ENCODE measurements at places on chromosomes 3 and 15.

- DNase-seq: peak; percentile 85
Measured at GRCh38 chr15:25850154-25851111, 12.7 kb downstream of the ATP10A start.

GRCh38 chr3:104596054-104596453 is 770.7 kb upstream of the ALCAM start:
- DNase-seq: no peak

DNA sequence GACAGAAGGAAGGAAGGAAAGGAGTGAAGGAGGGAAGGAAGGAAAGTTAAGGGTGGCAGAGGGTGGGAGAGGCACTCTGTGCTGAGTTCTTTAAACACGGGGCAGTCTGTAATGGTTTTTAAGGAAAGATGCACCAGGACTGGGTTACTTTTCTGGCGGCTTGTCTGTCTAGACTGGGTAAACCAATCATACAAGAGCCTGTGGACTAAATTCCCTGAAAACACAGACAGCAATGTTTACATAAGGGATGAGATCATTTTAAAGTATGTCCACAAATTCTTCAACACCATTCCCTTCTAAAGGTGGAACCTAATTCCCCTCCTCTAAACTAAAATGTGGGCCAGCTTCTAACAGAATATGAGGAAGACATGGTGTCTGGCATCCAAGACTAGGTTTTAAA is 235.5 kb upstream of the IGF1R start:
- no peak for DNase-seq

DNA sequence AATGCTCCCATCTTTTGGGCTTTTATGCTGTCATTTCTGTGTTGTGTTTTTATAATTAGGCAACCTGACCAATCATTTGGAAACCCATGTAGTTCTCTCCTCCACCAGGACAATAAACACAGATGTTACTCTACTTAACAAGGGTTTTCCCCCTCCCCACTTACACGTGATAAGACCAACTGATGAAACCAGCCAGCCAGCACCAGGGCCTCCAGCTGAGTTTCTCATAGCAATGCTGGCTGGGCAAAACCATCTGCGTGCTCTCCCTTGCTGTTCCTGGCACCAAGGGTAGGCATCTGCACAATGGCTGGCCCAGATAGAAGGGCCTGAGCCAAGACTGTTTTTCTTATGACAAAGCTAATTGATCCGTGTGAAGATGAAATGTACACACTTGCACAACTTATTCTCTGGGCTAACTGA is 310.4 kb downstream of the PLCL2 start:
- DNase-seq: peak; percentile 82

- DNase-seq: no peak
Measured at GRCh38 chr3:193873426-193874201, 262.3 kb upstream of the HES1 start.

GRCh38 chr3:146092230-146092629 is 68.8 kb downstream of the PLOD2 start:
- no peak for DNase-seq

DNA sequence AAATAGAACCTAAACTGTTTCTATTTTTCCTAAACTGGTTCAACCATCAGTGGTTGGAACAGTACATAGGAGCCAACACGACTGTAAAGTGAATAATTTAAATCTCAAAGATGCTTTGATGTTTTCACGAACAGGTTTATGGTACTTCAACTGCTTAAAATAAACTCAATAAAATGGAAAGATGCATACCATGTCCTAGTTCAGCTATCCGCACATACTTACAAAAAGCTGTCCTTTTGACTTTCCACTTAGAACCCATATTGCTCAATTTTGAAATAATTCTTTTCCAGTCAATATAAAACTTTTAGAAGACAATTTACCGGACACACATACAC is 902 bp downstream of the CMTM6 start:
- no peak for DNase-seq

DNA sequence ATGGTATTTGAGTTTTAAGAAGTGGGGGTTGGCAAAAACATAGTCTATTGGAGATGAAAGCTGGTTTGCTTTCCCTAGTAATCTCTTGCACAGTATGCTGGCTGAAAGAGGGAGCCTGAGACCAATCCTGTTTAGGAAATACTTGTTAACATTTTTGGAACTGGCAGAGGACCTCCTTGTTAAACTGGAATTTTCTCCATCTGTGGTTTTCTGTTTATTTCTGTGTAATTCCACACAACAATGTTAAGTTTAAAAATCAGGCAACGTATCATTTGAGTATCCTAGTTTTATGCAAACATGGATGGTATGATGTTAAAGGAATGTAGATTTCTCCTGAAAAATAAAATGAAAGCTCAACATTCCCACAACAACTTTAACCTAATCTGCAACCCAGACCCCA is 536.0 kb upstream of the TBL1XR1 start:
- peak; percentile 65 for DNase-seq

DNA sequence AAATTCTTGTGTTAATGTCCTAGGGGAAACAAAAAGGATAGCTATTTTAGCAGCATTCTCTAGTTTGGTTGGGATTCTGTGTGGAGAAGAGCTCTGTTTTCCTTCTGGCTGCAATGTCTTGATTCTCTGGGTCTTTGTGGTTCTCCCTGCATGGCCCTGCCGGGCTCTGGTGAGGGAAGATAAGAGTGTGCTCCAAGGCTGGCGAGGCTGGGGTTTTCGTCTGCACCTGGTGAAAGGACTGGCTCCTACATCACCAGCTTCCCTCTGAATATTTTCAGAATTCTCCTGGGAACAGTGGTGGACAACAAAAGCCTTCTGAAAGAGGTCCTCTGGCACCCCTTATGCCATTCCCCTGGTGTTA is 38.1 kb upstream of the SFMBT1 start:
- peak; percentile 3 for DNase-seq

DNA sequence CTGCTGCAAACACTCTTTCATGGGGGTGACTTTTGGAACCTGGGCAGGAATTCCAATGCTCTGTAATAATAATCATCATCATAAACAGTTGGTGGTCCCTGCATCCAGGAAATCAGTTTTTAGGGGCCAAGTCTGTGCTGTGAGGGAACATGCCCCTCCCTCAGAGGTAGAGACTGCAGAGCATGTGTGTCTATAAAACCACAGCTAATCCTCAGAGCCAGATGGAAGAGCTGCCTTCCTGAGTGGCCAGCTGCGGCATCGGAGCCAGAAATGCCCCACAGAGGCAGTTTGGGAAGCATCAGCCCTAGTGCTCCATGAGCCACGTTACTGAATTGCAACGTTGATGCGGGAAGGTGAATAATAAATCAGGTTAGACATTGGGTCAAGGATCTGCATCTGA is 12.9 kb upstream of the TPM1 start:
- peak; percentile 43 for DNase-seq

DNA sequence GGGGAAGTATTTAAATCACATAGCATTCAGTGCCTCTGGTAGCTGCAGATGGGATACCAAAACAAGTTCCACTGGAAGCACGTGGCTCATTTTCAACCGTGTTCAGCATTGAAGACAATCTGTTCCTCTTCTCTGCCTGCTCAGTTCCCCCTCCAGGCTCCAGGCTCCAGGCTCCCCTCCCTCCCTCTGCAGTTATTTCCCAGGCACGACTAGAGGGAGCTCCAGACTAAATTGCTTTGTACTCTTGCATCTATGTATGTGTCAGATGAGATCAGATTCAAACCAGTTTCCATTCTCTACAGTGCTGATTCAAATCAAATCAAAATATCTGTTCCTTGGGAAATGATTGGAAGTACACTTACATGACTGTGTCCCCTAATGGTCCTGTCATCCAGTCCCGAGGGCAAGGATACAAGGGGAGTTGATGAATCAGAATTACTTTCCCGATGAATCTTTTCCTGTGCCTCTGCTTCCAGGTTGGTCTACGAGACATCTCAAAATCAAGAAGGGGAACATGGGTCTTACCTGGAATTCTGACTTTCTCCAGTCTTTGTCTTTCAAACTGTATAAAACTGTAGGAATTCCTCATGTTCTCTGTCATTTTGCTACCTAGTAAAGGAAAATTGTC is 600.5 kb downstream of the EDEM1 start:
- DNase-seq: no peak

GRCh38 chr15:74543583-74543982 is 2.6 kb downstream of the ARID3B start:
- DNase-seq: no peak

DNA sequence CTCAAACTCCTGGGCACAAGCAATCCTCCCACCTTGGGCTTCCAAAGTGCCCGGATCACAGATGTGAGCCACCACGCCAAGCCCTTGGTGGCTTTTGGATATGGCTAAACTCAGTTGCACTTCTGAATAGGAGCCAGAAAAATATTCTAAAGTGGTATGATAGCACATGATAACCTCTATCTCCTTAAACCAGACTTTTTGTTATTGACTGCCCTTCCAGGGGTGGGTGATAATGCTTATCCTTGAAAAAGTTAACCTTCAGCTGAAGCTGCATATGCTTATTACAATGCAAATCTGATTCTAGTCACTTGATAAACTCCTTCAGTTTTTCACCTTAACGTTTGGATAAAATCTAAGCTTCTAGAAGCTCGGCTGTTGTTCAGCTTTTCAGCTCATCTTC is 6.3 kb downstream of the CCNB2 start:
- no peak for DNase-seq

DNA sequence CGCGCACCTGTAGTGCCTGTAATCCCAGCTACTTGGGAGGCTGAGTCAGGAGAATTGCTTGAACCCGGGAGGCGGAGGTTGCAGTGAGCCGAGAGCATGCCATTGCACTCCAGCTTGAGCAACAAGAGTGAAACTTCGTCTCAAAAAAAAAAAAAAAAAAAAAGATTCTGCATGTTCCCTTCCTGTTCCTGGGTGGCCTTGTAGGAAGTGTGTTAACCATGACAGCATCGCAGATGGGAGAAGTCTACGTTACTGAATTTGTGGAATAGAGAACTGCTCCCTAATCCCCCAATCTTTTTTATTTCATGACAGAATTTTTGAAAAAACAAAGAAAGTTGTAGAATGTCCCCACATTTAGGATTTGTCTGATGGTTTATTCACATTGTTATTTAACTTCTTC is 45.4 kb downstream of the FOXL2 start:
- no peak for DNase-seq

GRCh38 chr3:167777356-167777755 is 41.8 kb downstream of the SERPINI1 start:
- DNase-seq: no peak

GRCh38 chr3:131218196-131218595 is 163.4 kb upstream of the NUDT16 start:
- peak; percentile 21 for DNase-seq

DNA sequence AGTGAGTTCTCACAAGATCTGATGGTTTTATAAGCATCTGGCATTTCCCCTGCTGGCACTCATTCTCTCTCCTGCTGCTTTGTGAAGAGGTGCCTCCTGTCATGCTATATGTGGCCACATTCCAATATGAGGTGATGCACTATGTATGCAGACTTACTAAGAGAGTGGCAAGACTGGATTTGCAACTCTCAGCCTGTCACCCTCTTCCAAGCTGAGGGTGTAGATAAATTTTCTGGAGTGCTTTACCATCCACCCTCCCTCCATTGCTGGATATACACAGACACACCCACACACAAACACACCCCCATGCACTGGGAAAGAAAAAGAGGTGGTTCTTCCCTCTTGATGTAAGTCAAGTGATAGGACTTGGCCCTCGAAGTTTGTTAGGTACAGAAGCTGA is 30.2 kb upstream of the CHMP2B start:
- DNase-seq: no peak

GRCh38 chr3:86976219-86976618 is 14.7 kb downstream of the VGLL3 start:
- no peak for DNase-seq

DNA sequence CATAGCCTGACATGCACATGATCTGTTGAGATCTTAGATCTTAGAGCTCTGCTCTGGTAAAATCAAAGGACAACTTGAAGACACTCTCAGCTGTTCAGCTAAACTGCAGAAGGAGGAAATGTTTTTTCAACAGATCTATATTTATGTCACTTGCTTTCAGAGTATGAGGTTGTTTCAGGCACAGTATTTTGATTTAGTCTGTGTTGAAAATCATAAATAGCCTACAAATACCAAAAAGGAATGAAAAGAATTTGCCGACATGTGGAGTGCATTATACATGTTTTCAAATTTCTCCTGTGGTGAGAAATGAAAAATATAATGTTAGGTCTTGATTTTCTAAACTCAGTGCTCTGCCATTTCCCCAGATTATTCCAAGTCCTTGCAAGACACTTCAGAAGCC is 1118.4 kb downstream of the TBL1XR1 start:
- peak; percentile 50 for DNase-seq

DNA sequence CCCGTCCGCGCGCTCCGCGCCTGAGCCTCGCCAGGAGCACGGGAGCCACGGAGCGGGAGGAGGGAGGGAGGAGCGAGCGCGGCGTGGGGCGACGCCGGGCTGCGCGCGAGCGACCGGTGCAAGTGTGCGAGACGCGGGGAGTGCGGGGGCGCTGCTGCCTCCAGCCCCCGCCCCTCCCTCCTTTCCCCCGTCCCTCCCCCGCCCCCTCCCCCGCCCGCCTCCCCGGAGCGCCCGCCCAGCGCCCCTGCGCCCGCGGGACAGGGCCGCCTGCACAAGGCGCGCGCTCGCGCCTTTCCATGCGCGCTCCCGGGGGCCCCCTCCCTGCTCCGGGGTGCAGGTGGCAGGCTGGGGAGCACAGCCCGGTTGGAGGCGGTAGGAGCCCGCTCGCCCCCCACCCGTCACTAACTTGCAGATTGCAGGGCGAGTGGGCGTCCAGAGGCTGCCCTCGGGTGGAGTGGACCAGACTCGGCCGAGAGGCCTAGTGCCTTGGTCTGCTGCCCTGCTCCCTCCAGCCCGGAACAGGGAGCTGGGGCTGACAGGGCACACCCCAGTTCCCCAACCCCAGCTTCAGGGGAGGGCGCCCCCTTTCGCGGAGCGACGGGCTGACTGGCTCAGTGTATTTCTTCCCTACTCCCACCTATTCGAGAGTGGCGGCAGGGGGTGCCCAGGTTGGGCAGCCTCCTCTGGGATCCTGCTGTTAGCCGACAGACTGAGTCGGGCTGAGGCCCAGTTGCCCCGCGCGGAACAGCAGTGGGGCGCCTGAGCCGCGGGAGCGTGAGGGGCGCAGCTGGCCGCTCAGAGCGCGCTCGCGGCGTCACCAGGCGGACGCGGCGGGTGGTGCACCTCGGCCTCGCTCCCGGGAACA is at the start of gene WNT7A:
Gene WNT7A (minus strand): TSS at position 126 of the 865 bp plus-strand sequence. CDS start 255 bp downstream, outside the sequence.
- no peak for DNase-seq

DNA sequence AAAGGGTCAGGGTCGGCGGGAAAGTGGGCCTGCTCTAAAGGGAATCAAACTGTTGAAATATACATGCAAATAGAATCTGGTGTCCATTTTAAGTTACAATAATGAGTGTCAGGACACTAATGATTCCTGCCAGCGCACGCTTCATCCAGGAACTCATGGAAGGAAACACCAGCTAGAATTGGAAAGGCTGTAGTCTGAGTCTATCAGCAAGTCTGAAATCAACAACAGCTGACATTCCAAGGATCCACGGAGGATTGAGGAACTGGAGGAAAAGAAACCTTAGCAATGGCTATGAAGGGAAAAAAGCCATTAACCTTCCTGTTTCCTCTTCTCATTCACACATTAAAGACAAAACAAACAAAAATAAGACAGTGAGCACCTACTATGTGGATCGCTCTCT is 1063.1 kb downstream of the NTRK3 start:
- peak; percentile 6 for DNase-seq

DNA sequence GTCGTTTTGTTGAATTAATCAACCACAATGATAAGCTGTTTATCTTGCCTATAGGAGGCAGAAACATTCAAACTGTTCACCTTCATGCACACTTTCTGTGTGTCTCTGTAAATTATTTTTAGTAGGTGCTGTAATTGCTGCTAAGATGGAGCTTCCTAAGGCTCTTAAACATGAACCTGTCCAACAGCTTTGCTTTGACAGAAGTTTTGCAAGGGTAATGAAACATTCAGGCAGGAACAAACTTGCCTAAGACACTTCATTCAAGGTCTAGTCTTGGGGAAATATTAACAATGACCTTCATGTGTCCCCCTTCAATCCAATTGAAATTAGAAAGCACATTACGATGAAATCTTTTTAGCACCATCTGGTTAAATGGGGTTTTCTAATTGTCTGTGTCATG is 156.1 kb downstream of the DIPK2A start:
- DNase-seq: no peak
